ENCODE measurements at places on chromosomes 7 and 10.
A peak's percentile ranks its signal among the peaks of the same experiment; 100 is the strongest.

- no peak for DNase-seq
Measured at GRCh38 chr7:158824028-158824427, 5.3 kb downstream of the ESYT2 start.

- no peak for DNase-seq
Measured at GRCh38 chr7:139072796-139073195, 36.7 kb downstream of the ZC3HAV1 start.

DNA sequence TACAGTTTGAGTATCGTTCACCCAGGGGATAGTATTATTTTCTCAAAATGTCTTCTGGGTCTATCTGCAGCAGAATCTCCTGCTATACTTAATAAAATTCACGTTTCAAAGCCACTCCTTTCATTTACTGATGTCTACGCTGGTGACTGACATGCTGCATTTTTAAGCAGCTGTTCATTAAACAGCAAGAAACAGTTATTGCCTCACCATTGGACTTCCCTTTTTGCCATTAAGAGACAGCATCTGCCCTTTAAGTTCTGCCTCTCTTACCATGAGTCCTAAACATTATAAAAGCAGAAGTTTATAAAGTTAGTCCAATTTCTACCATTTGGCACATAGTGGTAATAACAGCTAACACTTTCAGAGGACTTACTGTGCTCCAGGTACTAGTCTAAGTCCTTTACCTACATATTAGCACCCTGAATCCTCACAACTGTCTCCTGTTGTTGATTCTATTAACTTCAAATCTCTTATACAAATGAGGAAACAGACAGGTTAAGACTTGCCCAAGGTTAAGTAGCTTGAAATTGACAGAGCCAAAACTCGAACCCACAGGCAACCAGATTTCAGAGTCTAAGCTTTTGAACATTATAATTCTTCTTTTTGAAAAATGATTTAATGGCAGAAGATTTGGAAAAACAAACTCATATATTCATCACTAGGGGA is 169.5 kb downstream of the SNX13 start:
- no peak for DNase-seq

DNA sequence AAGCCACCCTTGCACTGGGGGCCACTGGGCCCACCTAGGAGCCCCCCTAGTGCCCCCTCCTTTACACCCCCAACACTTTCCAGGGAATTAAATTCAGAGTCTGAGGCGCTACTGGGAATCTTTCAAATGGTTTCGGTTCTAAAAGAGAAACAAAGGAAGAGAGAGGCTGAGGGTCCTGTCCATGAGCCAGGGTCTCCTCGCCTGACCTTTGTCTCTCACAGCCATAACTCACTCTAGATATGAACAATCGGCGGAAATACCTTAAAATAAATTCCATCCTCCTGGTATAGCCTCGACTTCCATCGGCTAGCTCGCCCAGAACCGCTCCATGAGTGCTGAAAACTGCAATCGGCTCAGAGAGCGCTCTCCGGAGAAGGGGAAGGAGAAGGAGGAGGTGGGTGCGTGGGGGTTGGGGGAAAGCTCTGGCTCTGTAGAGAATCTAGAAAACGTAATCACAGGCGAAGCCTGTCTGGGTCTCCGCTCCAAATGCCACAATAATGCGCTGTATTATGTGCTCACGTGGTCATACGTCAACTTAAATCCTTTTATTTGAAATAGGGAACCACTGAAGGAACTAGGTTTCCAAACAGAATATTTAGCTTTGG is 12.6 kb downstream of the HOXA4 start:
- DNase-seq = no peak

- DNase-seq = peak; percentile 48
Measured at GRCh38 chr10:48551861-48552591, 52.8 kb downstream of the ARHGAP22 start.

DNA sequence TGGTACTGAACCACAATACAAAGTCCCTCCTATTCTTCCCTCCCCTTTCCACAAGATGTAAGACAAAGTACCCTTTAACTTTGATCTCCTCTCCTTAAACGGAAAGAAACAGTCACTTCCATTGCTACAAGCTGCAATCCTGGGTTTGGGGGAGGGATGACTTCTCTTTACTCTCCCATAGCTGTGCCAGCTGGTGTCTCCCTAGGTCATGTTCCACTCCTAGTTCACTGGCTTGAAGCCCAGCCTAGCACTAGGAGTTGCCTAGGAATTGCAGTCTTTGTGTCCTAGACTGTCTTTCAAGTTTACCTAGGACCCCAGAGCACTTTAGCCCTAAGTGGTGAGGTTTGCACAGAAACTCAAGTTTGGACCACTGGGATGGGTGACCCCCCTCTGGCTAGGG is 311.1 kb downstream of the HPSE2 start:
- DNase-seq = no peak

DNA sequence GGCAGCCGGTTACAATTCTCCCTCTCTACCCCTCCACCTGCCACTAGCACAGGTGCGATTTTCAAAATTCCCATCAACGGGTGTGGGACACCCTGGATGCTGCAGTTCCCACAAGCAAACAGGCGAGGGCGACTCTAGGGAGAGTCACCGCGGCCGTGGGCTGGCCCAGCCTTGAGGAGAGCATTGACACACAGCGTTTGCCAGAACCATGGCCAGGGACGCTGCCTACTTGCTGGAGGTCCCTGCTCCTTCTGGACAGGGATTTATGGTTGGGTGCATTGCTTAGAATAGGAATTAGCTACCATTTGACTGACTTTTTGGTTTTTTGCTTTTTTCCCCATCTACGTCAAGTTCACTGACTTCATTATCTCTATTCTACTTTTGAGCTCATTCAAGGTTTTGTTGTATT is 19.0 kb upstream of the CLDN4 start:
- DNase-seq = peak; percentile 50

GRCh38 chr7:29588212-29588611 is 24.6 kb downstream of the PRR15 start:
- DNase-seq = no peak

- DNase-seq = no peak
Measured at GRCh38 chr7:53965716-53966115, 576.5 kb upstream of the VSTM2A start.

DNA sequence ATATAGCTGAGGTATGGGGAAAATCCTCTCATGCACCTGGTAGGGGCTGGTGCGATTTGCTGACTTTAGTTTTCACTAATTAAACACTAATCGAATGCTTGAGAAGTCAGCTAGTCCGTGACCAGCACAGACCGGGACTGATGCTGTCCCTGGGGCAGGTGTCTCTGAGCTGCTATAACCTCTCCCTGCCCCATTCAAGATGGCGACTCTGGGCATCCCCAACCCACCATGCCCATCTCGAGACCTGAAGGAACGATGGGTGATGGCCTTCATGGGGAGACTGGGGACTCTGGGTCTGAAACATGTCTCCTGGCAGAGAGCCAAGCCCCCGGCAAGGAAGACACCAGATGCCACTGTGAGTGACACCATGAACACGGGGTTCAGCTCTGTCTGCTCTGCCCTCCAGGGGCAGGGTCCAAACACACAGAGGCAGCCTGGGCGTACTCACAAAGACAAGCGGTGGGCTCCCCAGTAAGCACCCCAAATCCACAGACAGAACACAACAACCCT is 57.4 kb downstream of the GNA12 start:
- no peak for DNase-seq

All from left cardiac atrium (tissue), 4 donors.